ENCODE measurements at places on chromosomes 5 and 9. TPM values are rescaled to one million over a fixed set of nuclear protein-coding genes. Genes with fewer than 3 reads are reported as not detected.

GRCh38 chr5:104412649-104413240, 850.2 kb upstream of the NUDT12 start:
- no peak for DNase-seq

DNA sequence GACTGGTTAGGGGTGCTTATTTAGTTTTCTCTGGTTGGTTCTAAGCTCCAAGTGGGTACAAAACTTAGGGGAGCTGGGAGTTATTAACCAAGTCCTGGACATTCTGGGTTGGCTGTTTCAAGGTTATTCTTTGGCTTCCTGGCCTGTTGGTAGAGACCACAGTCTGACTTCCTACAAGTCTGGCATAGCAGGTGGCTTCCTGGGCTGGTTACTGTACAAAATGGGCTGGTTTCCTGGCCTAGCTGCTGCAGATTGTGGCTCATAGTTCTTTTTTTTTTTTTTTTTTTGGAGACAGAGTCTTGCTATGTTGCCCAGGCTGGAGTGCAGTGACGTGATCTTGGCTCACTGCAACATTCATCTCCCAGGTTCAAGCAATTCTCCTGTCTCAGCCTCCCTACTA, 46.3 kb upstream of the BARHL1 start:
- DNase-seq = no peak

DNA sequence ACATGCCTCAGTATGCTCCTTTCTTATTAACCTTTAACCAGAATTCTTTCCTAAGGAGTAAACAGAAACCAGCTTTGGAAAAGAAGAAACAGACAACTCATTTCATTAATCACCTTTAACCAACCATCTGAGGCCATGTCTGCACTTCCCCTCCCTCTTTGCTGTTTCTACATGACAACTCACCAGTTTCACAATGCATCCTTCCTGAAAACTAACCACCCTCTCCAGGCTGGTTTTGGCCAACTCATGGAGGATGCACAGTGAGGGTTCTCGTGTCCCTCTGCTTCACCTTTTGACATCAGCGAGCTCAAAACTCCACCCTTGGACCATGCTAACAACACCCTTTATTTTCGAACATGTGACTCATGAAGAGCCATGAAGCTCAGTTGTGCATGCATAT, 244.1 kb downstream of the ELAVL2 start:
- no peak for DNase-seq

- DNase-seq = no peak
Measured at GRCh38 chr9:129451669-129452068, 169.2 kb downstream of the C9orf50 start.

- no peak for DNase-seq
Measured at GRCh38 chr9:127936347-127936852, 1.3 kb downstream of the DPM2 start.

DNA sequence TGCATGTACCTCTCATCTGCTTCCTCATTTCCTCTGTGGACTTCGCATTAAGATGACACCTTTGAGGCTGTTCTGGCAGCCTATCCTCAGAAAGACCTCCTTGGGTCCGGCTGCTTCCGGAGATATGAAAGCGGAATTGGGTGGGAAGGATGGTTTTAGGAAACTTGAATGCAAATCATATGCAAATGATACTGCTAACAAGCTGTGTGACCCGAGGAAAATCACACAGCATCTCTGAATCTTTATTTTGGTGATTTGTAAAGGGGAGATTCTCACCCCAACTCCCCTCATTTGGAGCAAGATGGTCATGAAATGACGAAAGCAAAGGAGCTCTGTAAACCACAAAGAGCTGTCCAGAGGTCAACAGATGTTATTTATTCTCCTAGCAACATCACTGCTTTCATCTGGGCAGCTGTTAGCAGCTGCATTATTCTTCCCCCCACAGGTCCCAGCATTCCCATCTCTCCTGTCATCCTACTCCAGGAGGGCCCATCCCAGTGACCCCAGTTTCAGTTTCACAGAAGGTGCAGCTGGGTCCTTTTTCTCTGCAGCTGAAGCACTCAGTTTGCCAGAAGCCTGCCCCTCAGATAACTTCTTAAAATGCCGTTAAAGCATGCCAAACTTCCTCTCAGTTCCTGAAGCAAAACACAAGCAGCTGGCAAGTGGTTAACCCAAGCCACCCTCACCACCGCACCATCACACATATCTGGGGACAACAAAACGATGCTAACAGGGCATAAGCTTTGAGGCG, 269.5 kb downstream of the SEC61B start:
- DNase-seq = peak; percentile 18

DNA sequence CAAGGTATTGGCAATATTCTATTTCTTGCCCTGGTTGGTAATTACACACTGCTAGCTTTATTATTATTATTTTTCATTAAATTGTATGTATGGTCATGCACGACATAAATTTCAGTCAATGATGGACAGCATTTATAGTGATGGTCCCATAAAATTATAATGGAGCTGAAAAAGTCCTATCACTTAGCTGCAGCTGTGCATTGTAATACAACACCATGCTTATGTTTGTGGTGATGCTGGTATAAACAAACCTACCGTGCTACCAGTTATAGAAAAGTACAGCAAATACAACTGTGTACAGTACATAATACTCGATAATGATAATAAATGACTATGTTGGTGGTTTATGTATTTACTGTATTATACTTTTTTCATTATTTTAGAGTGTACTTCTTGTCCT, 65.5 kb downstream of the NR3C1 start:
- no peak for DNase-seq

GRCh38 chr9:102225841-102226441, 487.5 kb upstream of the GRIN3A start:
- DNase-seq = no peak

DNA sequence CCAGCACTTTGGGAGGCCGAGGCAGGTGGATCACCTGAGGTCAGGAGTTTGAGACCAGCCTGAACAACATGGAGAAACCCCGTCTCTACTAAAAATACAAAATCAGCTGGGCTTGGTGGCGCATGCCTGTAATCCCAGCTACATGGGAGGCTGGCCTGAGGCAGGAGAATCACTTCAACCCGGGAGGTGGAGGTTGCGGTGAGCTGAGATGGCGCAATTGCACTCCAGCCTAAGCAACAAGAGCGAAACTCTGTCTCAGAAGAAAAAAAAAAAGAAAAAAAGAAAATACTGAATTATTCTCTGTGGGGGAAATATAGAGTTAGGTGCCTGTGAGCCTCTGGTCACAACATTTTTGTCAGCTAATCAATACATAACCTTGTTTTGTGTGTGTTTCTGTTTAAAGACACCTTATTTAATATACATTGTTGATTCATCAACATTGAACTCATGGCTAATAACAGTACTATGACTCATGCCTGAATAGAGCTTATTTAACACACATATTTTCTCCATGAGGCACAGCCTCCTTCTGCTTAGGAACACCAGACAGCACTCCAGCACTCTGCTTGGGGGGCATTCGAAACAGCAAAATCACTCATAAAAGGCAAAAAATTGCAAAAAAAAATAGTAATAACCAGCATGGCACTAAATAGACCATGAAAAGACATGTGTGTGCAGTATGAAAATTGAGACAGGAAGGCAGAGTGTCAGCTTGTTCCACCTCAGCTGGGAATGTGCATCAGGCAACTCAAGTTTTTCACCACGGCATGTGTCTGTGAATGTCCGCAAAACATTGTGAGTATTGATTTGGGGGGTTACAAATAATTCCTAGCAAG, at the start of gene IL31RA:
IL31RA (plus strand) TSS at position 519 of the 836 bp plus-strand sequence; CDS start at position 733, 214 bp downstream.
- DNase-seq = no peak

DNA sequence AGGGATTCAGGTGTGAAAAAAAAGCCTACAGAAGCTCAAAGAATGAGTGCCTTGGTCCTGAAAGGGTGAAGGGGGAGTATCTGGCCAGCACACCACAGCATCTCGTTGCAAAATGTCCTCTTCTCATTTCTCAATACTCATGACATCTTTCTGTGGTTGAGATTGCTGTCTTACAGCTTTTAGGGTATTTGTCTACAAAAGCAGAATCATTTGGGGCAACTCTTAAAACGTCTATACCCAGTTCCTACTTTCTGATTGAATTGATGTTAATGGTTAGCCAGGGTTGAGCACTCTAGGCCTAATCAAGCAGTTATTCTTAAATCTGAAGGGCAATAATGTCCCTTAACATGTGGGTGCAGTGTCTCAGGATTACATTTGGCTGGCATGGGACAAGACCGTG, 21.2 kb upstream of the PCSK5 start:
- DNase-seq = no peak

GRCh38 chr5:16538006-16538405, 72.4 kb upstream of the ZNF622 start:
- no peak for DNase-seq

DNA sequence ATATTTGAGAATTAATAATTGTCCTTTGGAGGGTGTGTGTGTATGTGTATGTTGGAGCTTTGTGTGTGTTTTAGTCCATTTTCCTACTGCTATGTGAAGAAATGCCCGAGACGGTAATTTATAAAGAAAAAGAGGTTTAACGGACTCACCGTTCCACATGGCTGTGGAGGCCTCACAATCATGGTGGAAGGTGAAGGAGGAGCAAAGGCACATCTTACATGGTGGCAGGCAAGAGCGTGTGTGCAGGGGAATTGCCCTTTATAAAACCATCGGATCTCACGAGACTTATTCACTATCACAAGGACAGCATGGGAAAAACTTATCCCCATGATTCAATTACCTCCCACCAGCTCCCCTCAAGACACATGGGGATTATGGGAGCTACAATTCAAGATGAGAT, 44.1 kb downstream of the TMC1 start:
- DNase-seq = no peak

The CAST gene
- polyA plus RNA-seq = 165 TPM

- no peak for DNase-seq
Measured at GRCh38 chr5:955886-956761, 52.5 kb upstream of the NKD2 start.

DNA sequence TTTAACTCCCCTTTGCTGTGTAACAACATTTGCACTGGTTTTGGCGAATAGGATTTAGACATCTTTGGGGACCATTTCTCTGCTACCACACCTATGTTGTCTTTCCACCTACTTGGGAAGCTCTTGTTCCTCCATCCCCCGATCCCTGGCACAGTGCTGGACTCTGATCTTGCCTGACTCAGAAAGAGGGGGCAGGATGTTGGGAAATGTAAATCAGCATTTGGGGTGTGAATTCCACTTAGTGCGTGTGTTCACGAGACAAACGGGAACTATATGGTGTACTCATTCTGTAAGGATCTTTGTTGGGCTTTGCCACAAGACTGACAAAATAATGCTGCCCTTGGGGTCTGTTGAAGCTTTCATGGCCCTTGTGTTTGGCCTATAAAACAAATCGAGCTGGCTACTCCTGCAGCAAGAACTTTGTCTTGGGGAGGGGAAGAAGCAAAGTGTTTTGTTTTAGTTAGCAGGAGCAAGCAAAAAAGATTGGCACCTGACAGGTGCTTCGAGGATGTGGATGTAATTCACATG, 18.5 kb downstream of the TMEM268 start:
- DNase-seq = no peak
